ENCODE measurements at places on chromosomes 1 and 21. TPM values are rescaled to one million over a fixed set of nuclear protein-coding genes. Genes with fewer than 3 reads are reported as not detected.

Gene SLC2A5
- polyA plus RNA-seq, result 0.88 TPM

Gene HMCN1
- 61.3 TPM for polyA plus RNA-seq

Gene LCE3D
- not detected for polyA plus RNA-seq

Gene TPTE
- not detected for polyA plus RNA-seq

Gene NIPAL3
- 23.3 TPM for polyA plus RNA-seq

Gene SH3BGR
- polyA plus RNA-seq, result 4.3 TPM

Gene LDLRAD1
- polyA plus RNA-seq, result not detected

Gene FCRL4
- polyA plus RNA-seq, result not detected

Gene LCK
- 5.2 TPM for polyA plus RNA-seq

Gene ITGB2
- 11.8 TPM for polyA plus RNA-seq

Gene TESK2
- polyA plus RNA-seq, result 8.0 TPM

- DNase-seq, result no peak
Observed at GRCh38 chr1:25890239-25891034, 14.9 kb upstream of the PAQR7 start.

GRCh38 chr1:169921080-169921479, 27.4 kb upstream of the SCYL3 start:
- DNase-seq, result no peak

DNA sequence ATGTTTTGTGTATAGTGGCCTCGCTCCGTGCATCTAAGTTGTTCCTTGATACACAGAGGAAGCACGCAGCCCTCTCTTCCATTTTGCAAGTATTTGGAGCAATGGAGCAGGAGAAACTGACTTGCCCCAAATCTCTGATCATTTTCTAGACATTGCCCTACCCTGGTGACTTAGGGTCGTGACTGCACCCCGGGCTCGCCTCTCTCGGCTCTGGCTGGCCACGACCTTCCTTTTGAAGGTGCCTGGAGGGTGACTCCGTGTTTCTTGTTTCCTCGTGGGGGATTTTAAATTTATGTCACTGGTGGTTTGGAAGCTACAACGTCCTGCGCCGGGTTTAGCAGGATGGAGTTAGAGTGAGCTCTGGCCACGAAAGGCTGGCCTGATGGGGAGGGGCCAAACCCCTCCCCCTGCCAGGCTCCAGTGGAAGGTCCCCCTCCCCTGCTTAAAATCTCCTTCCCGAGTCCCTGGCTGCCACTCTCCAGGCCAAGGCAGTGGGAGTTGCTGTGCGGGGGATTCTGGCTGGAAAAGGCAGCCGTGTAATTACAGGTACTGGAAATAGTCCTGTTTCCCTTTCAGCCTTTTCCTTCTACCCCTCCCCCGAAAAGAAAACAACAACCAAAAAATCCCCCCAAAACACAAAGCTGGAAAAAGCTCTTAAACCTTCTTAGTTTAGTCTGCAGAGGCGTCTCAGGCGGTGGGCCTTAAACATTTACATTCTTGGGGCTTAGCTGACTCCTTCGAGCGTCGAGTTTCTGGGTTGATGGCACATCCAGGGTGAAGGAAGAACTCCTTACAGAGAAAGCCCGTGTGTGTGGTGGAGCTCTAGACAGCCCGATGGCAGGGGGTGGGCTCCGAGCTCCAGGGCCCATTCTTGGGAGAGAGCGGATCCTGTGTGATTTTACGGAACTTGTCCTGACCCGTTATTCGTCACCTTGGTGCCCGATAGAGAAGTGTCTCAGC, 28.1 kb downstream of the SPSB1 start:
- DNase-seq, result no peak

DNA sequence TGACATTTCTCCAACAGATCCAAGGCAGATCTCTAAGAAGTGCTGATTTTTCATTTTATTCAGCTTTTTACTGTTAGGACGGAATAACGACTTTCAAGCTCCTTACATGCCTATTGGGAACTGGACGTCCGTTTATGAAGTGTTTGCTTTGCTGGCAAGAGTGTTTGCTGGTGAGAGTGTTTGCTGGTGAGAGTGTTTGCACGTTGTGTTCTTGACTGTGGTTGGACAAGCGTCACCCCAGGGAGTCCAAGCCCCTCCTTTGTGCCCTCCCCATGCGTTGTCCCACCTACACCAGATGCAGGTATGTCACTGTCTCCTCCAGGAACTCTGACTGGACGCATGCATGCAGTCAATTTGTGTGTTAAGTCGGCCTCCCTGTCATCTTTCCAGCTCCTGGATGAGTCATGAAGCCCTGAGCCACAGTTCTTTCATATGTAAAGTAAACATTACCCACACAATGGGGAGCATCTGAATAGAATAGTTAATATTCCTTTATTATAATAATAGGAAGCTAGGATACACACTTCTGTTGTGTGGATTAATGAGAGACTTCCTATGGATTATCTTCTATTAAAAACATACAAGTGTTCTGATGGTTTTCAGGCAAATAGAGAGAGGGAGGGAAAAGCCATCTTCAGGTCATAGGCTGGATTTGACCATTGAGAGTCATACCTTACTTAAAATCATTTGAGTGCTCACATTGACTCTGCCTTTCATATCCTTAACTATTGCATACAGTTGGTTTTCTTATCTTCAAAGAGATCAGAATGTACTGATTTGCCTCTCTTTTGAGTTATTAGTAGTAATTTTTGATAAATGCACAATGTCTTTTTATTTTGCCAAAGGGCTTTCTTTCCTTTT, 119.2 kb downstream of the GALNT2 start:
- DNase-seq, result no peak

DNA sequence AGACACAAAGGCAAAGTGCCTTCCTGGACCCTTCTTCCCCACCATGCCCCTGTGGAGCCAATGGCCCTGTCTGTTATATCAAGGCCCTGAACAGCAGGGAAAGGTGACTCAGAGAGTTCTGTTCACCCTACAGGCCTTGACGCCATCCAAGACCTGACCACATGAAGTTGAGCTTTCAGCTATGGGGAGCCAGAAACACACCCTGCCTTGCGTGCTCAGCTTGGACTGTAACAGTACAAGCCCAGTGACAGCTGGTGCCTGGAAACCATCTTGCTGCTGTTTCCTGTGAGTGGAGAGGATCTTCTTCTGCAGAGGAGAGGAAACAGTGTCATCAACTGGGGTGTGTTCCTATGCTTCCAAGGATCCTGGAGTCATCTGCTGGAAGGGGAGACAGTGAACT, 165.0 kb upstream of the IRF2BP2 start:
- DNase-seq, result no peak

DNA sequence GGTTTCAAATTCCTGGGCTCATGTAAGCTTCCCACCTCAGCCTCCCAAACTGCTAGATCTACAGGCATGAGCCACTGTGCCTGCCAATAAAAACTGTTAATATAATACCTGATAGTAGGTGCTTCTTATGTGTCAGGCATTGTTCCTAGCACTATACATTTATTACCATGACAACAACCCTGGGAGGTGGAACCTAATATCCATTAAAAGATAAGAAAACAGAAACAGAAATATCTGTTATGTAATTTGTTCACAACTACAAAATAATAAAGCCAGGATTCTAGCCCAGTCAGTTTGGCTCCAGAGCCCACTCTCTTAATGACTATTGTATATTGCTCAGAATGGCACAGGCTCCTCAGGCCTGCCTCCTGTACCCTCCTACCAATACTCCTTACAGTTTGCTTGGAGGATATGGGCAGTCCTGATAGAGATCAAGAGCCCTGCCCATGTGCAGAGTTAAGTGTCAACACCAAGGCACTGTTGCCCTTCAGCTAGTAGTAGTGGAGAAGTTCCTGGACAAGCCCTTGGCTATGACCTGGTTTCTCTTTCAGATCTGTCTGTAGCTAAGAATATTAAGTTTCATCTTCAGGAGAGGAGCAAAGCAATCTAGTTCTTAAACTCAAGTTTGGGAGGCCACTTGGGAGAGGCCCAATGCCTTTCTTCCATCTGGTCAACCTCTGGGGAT, 22.4 kb downstream of the RPL5 start:
- no peak for DNase-seq

GRCh38 chr1:211633524-211633846, 41.9 kb downstream of the NEK2 start:
- DNase-seq, result no peak

DNA sequence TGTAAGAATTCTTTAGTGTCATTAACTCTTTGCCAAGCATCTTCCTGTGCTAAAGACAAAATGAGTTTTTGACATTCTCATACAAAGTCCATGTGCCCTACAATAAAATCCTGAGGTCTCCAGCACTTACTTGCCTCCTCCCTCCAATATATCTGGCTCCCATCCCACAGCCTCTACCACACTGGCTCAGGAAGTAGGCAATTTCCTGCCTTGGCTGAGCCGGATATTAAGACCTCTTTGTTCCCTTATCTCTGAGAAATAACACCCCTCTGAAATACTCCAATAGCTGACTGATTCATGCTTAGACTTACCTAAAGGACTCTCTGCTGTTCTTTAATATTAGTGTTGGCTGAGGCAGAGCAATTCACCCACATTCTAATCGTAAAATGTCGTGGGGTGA, 37.6 kb upstream of the GORAB start:
- peak; percentile 8 for DNase-seq

DNA sequence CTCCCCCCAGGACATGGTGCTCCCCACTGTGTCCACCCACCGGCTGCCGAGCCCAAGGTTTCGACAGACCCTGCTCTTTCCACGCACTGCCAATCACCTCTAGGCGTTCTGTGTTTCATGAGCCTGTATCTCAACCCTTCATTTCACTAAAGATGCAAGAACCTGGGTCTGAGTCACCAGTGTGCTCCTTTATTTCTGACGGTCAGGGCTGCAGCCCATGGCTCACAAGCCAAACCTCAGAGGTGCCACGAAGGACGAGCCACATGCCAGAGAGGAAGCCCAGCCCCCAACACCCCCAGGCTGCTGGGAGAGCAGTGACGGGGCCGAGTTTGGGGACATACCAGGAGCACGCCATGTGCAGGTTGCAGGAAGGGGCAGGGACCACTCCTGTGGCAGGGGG, 79.2 kb upstream of the ARHGEF16 start:
- no peak for DNase-seq

DNA sequence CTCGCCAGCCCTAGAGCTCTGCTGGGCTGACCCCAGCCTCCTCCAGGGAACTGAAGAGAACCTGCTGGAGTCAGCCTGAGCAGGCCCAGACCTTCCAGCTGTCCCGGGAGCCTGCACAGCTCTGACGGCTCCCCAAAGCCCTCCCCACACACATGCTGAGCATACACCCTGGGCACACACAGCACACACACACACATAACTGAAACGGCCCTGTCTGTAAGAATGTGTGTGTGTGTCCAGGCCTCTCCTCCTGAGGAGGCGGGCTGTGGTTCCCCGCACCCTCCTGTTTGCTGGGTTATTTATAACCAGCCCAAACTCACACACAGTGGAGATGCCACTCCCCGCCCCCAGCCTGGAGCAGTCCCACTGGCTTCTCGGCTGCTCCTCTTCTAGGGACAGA, 20.2 kb downstream of the SDC3 start:
- DNase-seq, result no peak

- DNase-seq, result no peak
Observed at GRCh38 chr1:192574073-192574472, 1.5 kb upstream of the RGS1 start.

GRCh38 chr1:29441916-29442668, 205.8 kb downstream of the PTPRU start:
- no peak for DNase-seq

- DNase-seq, result no peak
Observed at GRCh38 chr21:36113647-36114428, 21.0 kb upstream of the CBR3 start.

GRCh38 chr1:38451541-38451993, 405.0 kb upstream of the POU3F1 start:
- DNase-seq, result peak; percentile 29

- DNase-seq, result no peak
Observed at GRCh38 chr1:113652771-113653170, 106.5 kb downstream of the PHTF1 start.

- DNase-seq, result no peak
Observed at GRCh38 chr1:36626435-36626834, 143.7 kb upstream of the CSF3R start.

DNA sequence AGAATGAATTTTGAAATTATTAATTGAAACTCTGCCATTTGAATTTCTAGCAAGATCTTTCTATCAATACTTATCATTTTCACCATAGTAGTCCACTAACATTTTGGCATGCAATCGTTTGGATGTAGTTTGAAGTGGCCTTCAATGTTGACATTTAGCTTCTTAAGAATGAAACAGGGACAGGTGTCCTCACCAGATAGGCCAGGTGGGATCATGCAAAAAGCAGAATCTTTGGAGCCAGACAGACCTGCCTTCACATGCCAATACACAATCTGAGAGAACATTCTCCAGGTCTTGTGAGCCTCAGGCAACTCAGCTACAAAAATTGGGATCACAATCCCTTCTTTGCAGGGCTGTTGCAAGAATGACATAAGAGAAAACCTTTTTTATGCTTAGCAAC, 18.3 kb upstream of the HSPA13 start:
- no peak for DNase-seq

DNA sequence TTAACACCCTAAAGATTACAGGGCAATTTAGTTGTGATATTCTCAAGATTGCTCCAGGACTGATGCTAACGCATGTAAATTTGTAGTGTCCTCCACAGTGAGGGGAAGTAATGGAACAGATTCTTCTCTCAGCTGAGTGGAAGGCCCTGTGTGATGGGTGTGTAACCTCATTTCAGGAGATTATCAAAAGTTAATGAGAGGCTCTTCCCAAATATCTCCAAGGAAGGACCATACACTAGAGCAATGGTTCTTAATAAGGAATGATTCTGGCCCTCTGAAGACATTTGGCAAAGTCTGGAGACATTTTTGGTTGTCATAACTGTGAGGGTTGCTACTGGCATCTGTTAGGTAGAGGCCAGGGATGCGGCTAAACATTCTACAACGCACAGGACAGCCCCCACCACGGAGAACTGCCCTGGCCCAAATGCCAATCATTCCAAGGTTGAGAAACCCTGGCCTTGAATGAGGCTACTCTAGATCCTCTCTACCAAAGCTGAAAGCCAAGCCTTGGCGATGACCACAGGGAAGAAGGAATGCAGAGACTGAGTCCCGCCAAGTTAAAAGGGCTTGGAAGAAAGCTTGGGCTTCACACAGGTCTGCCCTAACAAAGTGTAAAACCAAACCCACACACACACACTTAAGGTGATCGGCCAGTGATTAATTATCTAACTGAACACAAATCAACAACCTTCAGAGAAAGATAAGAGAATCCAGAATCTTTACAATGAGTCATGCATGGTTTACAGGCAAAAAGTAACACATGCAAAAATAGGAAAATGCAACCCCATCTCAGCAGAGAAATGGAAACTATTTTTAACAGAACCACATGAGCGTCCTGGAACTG, 135.8 kb downstream of the SYF2 start:
- no peak for DNase-seq

DNA sequence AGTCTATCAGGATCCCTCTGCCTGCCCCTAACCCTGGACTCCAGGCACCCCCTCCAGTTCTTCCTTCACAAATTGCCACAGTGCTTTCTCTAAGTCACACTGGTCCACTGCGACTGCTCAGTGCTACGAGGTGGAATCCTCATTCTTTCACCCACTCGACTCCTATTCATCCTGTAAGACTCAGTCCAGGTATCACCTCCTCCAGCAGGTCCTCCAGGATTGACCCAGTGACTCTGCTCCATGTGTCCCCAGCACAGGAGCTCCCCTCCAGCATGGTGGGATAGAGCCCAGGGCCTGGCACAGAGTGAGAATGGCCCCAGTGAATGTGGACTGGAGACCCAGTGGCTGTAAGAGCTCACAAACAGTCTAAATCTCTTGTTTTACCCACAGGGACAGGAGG, 45.5 kb upstream of the WNT4 start:
- DNase-seq, result no peak

- no peak for DNase-seq
Observed at GRCh38 chr1:161133220-161133740, 813 bp upstream of the DEDD start.

Data from left kidney (tissue), 8 donors.